ENCODE measurements at places on chromosomes 12 and 14.

GRCh38 chr14:96844857-96845570 lies 47.8 kb downstream of the VRK1 start:
- DNase-seq: no peak

- DNase-seq: no peak
Observed at GRCh38 chr14:90126260-90126659, 64.5 kb downstream of the KCNK13 start.

DNA sequence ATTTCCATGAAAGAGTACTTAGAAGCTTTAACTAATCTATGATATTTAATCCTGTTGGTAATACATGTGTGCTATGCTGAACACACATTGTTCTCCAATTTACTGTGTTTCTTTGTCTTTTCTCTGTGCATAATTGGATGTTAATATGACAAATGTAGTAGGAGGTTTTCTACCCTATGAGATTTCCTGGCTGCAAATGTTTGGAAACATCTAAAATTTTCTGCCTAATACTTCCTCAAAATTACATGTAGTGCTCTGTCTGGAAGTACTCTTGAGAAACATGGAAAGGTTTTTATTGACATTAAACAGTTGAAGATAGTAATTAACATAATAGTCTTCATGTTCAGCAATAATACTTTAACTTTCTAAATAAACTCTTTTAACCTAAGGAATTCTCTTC lies 213.0 kb downstream of the KITLG start:
- no peak for DNase-seq

GRCh38 chr14:58638231-58639197 lies 752 bp downstream of the DACT1 start:
- peak; percentile 1 for DNase-seq

- DNase-seq: no peak
Observed at GRCh38 chr12:91778091-91778832, 367.4 kb downstream of the BTG1 start.

DNA sequence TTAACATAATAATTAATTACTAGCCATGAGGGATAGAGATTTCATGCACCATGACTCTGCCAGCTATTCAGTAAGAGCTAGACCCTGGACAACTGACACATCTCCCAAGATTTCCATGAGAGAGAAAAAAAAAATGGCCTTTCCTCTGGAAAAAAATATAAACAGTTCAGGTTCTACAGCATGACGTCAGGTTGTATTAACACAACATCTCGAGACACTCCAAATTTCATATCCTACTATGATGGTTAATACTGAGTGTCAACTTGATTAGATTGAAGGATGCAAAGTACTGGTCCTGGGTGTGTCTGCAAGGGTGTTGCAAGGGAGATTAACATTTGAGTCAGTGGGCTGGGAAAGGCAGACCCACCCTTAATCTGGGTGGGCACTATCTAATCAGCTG lies 11.1 kb downstream of the DBX2 start:
- DNase-seq: no peak

GRCh38 chr12:86148612-86149011 lies 107.6 kb downstream of the MGAT4C start:
- no peak for DNase-seq

- DNase-seq: no peak
Observed at GRCh38 chr12:46468160-46468559, 95.6 kb upstream of the SLC38A2 start.

GRCh38 chr14:68934066-68934465 lies 45.0 kb downstream of the ACTN1 start:
- no peak for DNase-seq

- DNase-seq: no peak
Observed at GRCh38 chr12:132397152-132397933, 68.0 kb upstream of the GALNT9 start.

All from stimulated activated CD8-positive, alpha-beta memory T cell treated with anti-CD3 and anti-CD28 coated beads, Interleukin-7, amount 100 ng/mL, for 4 hours (primary cell).